ENCODE measurements at places on chromosomes 7 and 10.

- DNase-seq, result no peak
Observed at GRCh38 chr10:77361831-77362230, 275.8 kb downstream of the KCNMA1 start.

GRCh38 chr7:44712012-44712411, 36.6 kb upstream of the ZMIZ2 start:
- DNase-seq, result no peak

- no peak for DNase-seq
Observed at GRCh38 chr10:54826994-54827560, 26.0 kb upstream of the PCDH15 start.

- no peak for DNase-seq
Observed at GRCh38 chr10:110802090-110802489, 69.6 kb upstream of the PDCD4 start.
